ENCODE measurements at places on chromosomes 3 and 15.

- no peak for DNase-seq
Measured at GRCh38 chr3:53809764-53810400, 36.3 kb downstream of the CHDH start.

DNA sequence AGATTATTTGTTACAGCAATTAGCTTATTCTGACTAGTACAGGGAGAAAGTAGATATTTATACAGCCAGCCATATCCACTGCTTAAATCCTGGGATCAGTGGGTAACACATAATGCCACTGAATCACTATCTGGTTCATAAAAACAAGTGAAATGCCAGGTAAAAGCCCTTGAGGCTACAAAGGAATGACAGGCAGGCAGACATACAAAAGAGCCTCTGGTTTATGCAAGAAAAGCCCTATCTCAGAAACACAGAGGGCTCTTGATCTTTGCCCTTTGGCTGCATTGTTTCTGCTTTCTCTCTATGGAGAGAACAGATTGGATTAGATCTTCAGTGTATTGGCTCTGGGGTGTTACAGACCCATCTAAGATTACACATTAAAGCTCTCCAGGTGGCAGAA lies 115.4 kb upstream of the GADL1 start:
- no peak for DNase-seq

DNA sequence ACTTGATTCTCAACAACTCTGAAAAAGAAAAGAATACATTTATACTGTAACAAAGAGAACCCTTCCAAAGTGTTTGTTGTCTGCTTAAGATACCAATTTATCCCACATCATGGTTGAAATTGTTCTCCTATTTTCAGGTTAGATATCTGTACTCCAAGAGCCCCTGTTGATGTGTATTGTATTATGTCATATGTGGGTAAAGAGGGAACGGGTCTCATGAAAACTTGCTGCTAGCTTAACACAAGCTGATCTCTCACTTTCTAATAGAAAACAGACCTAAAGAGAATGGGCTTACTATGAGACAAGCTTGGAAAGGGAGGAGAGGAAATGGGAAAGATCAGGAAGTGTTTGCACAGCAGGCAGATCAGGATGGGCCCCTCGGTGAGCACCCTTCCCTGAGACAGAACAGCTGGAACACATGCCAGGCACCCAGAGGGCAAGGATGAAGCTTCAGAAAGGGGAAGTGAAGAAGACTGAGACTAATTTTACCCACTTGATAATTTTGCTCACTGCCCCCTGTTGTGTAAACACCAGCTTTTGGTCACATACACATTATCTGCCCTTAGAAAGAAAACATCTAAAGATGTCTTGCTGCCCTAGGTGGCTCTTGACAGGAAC lies 747.9 kb upstream of the CCDC54 start:
- no peak for DNase-seq

DNA sequence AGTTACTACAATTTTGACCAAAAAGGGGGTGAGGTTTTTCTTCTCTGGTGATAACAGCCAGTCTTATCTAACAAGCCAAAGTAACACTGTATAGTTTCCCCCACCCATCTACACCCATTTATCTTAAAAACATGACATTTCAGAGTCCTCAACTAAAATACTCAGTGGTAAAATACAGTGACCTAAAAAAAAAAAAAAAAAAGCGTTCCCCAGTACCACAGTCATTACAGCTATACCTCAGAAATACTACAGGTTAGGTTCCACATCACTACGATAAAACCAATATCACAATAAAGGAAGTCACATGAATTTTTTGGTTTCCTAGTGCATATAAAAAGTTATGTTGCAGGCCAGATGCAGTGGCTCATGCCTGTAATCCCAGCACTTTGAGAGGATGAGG lies 13.8 kb downstream of the DENND4A start:
- DNase-seq = no peak

DNA sequence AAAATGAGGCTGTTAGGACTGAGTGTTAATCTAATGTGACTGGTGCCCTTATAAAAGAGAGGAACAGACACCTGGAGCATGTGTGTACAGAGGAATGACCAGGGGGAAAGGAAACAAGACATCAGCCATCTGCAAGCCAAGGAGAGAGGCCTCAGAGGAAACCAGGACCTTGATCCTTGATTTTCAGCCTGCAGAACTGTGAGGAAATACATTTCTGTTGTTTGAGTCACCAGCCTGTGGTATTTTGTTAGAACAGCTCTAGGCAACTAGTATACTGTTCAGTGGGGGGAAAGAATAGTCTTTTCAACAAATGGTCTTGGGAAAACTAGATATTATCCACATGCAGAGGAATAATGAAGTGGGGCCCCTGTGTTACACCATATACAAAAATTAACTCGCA lies 80.6 kb downstream of the CCR1 start:
- DNase-seq = peak; percentile 93

DNA sequence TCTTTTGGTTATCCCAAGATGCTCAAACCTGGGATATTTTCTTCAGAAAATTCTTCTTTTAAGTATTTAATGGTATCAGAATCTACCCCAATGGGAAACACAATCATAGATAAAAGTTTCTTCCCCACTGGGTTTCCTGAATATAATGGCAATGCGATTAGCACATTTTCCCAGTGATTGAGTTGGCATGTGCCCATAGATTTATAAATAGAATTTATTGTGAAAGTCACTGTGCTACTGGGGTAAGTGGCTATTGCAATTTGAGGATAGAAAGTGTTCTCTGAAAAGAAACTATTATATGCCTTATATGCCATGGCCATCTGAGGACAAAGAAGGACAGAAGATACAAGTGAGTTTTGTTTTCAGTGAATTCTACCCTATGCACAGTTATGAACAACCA lies 99.0 kb upstream of the RBMS3 start:
- no peak for DNase-seq

DNA sequence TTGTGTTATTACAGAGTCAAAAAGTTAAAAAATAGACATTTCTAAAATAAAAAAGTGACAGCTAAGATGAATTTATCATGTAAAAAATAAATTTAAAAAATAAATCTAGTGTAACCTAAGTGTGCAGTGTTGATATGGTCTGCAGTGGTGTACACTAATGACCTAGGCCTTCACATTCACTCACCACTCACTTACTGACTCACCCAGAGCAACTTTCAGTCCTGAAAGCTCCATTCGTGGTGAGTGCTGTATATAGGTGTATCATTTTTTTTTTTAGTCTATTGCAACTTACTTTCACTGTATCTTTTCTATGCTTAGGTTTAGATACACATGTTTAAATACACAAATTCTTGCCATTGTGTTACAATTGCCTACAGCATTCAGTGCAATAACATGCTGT lies 459.4 kb upstream of the ROBO1 start:
- DNase-seq = no peak

DNA sequence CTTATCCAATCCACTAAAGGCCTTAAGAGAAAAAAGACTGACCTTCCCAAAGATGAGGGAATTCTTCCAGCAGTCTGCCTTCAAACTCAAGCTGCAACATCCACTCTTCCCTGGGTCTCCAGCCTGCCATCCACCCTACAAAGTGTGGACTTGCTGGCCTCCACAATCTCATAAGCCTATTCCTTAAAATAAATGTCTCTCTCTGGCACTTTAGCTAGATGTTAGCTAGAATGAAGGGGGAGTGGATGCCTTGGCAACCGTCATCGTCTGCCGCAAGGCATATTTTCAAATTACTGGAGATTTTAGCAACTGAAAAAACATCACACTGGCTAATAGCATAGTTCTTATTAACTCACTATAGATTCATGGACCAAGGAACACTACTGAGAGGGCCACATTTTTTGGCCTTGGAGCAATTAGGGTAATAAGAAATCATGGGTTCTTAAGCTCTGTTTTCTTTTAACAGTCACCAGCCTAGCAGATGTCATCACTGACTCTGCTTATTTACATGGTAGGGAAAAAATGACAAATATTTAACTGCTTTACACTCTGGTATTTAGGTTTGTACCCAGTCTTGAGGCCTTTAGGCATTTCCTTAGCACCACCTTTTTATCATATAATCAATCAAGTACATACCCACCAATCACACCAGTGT lies 245.3 kb downstream of the MYRIP start:
- DNase-seq = peak; percentile 91

DNA sequence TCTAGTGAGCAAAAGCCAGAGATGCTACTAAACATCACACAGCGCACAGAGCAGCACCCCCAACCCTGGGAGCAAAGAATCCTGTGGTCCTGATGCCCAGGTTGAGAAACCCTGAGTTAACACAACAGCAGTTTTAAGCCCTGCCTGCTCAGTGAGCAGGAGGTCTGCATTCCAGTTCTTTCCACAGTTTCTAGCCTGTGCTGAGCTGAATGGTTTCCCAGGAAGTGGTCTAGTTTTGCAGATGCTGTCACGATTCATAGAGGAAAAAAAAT lies 171.1 kb upstream of the PROK2 start:
- DNase-seq = peak; percentile 45

DNA sequence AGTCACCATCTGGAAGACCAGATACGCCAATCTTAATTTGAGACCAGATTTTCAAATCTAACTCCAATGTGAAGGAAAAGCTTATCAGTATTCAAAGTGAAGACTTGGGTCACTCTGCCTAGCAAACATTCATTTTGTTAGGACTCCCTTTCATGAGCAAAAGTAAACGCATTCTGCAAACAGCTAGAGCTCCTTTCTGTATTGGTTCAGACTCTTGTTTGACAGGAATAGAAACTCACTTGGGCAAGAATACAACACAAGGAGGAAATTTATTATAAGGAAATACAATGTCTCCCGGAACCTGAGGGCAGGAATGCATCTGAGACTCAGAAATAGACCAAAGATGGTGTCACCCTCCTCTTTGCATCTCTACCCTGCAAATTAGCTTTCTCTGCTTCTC lies 558.6 kb downstream of the TAFA4 start:
- DNase-seq = no peak

GRCh38 chr3:171295484-171296373 lies 164.5 kb downstream of the TNIK start:
- DNase-seq = no peak

- no peak for DNase-seq
Measured at GRCh38 chr3:149371723-149372114, 5.7 kb downstream of the TM4SF1 start.

DNA sequence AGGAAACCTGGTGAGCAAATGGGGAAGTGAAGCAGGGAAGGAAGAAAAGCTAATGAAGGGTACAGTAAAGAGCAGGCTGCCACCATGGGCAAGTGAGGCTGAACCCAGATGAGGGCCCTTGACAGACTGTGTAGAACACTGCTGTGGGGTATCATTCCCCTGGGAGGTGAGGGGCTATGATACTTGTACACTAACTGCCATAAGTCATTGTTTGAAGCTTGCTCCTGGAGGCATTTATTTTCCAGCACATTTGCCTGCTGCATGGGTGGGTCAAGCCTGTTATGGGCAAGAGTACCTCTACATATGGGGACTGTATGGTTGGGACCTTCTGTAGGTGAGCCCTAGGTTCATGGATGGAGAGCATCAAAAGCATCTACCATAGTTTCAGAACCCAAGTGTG lies 57.4 kb downstream of the POMGNT2 start:
- DNase-seq = no peak

GRCh38 chr3:31444220-31445142 lies 88.2 kb upstream of the STT3B start:
- DNase-seq = no peak

DNA sequence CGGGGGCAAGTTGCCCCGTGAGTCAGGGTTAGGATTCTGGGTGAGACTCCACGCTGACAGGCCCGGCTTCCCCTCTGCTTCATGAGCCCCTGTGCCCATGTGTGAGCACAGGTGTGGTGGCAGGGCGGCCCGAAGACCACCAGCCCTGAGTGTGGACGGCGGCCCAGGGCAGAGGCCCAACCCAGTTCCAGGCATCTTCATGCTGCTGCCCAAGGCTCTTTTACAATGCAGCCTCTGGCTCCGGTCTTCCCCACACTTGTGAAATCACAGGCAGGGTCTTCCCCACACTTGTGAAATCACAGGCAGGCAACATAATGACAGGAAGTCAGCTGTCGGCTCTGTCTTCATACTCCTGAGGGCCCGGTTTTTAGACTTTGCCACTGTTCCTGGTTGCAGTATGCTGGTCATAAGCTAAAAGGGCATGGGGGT lies 78.8 kb downstream of the AAGAB start:
- peak; percentile 85 for DNase-seq

GRCh38 chr3:27878014-27878383 lies 155.9 kb upstream of the EOMES start:
- no peak for DNase-seq

GRCh38 chr15:70714015-70714414 lies 49.3 kb downstream of the UACA start:
- peak; percentile 86 for DNase-seq

- DNase-seq = no peak
Measured at GRCh38 chr15:41870689-41871081, 23.2 kb downstream of the SPTBN5 start.

DNA sequence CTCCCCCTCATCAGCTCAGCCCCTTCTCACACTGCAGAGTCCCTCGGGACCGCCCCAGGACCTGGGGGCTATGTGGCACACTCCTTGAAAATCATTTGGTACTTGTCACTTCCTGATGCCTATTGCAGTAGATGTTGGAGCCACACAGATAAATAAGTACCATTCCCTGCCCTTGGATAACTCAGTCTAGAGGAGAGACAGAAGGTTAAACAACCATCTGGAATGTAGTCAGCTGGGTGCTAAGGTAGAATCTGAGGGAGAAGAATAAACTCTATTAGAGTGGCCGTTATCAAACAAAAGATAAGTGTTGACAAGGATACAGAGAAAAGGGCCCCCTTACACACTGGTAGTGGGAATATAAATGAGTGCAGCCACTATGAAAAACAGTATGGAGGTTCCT lies 112.3 kb upstream of the NR2E3 start:
- no peak for DNase-seq

DNA sequence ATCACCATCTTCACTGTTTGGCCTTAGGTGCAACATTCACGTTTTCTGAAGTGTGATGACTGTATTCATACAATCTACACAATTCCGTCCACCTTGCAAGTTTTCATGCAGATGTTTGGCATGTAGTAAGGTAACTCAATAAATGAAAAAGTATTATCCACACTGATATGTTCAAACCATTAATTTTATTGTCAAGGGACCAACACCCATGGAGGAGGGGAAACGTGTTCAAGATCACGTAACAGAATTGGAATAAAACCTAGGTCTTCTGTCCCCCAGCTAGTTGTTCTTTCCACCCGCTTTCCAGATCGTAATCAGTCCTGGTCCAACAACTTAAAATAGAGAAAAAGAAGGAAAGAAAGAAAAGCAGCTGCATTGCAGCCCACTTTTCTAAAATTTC lies 560.4 kb upstream of the MCTP2 start:
- no peak for DNase-seq
